ENCODE measurements at places on chromosomes 5 and 9.

DNA sequence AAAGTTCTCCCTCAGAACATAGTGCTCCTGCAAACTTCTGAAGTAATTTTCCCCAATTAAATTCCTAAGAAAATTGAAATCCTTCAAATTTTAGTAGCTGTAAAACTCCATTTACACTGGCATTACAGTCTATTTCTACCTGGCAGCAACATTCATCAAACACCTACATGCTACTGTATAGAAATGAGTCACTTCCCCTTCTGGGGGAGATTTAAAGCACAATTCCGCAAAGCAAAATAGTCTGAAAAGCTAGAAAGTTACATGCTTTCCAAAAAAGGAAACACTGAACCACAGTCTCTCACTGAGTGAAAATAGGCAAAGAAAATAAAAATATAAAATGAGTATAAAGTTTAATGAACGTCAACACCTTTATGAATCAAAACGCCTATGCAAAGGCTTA, 43.3 kb downstream of the MCTP1 start:
- no peak for DNase-seq

- no peak for DNase-seq
These were observed 23.3 kb downstream of the CSF2 start for GRCh38 chr5:132096904-132097303.

DNA sequence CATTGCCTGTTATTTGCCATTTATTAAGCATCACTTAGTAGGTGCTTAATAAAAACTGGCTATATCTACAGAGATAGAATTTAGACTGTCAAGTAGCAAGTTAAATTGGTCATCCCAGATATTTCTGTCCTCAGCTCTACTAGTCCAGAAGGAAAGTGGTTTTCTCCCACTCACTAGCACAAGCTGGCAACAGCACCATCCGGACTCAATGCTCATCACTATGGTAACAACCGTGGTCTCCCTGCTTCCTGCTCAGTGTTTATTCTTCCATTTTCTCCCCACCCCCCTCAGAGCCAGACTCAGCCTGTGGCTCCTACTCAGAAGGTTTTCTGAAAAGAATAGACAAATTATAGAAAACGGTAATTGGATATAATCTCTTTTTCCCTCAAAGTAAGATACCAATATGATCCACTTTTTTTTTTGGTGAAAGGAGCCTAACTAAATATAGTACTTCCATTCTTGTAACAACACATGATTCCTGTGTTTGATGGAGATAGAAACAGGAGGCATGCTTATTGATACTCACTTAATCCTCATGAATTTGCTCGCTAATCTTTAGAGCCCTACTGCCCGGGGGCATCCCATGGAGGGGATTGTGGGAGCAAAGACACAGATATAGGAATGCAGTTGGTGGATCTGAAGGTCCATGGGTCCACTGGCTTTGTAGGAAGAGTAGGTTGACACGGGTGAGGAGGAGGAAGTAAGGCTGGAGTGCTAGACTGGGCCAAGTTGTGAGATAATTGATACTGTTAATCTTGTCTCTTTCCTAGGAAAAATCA, 191.4 kb downstream of the MAN2A1 start:
- no peak for DNase-seq

- no peak for DNase-seq
These were observed 129.0 kb downstream of the GABBR2 start for GRCh38 chr9:98579700-98580099.

DNA sequence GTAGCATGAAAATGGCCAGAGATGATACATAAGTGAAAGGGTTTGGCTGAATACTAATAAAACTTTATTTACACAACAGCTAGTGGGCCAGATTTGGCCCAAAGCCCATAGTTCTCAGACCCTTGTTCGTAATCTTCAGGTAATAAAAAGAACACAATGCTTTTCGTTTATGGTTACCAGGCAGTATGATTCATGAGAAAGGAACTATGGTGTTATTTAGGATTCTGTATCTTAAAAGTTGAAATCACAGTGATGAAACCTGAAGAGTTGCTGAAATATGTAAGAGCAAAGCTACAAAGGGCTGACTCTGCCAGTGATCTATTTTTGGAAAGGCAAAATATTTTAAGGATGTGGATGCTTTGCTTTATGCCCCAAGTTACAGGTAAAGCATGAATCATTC, 192.7 kb downstream of the SMC2 start:
- DNase-seq = no peak

GRCh38 chr9:132732326-132733259, 62.3 kb downstream of the GTF3C4 start:
- no peak for DNase-seq

DNA sequence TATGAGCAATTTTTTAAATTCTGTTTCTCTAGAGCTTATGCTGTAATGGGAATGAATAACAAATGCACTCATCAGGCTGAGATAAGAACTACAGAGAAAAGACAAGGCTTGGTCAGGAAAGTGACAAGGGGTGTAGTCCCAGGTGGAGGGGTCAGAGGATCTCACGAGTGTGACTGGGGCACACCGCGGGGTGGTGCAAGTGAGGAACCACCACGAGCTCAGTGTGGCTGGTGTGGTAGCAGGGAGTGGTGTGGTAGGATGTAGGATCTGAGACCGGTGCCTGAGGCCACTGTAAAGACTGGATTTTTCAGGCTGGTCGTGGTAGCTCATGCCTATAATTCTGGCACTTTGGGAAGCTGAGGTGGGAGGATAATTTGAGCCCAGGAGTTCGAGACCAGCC, 9.0 kb downstream of the ANXA6 start:
- DNase-seq = no peak

- peak; percentile 37 for DNase-seq
These were observed 35.8 kb upstream of the SPARC start for GRCh38 chr5:151722546-151722945.

DNA sequence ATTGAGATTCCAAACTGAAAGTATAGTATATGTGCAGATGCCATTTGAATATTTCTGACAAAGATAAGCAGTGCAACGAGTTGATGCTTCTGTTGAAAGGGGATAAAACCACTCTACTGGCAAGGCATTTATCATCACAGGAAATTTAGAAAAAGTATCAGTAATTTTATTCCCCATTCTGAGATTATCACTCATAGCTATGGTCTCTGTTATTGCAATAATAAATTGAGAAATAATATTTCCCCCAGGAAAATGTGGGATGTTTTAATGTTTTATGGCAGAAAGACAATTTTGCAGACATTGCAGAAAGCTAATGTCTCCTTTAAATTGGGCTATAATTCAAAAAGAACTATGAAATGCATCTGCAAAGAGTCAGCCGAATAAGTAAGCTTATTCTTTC, 1612.7 kb upstream of the ACO1 start:
- no peak for DNase-seq

DNA sequence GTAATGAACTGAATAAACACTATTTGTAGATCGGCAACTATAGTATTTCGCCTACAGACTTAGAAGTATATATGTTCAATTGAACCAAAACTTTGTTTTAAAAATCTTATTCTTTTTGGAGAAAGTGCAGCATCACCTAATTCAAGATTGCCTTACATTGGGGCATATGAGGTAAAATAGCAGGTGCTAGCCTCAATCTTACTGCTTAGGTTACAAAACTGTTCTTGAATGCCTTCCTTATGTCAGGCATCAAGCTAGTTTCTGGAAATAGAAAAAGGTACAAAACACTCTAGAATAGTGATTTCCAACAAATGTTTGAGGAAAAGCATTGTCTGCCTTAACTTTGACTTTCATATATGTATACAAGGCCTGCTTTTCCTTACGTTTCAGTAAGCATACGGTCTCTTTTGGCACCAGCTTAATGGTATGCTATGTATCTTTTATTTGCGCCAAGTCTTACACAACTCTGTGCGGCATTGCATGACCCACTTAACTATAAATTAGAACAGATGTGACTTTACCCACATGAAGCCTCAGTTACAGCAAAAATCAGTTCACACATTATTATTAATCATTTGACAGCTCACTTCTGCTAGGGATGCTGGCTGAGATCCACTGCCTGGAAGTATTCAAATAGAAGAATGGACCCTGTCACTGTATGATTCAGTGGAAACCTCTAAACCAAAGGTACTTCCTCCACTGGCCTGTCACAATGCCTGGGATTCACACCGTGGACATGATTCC, 174.1 kb downstream of the PRELID2 start:
- no peak for DNase-seq

- no peak for DNase-seq
These were observed 375.9 kb downstream of the ARRDC3 start for GRCh38 chr5:91007251-91007650.

- no peak for DNase-seq
These were observed 39.1 kb downstream of the SHLD3 start for GRCh38 chr5:65663804-65664521.

- DNase-seq = no peak
These were observed 4.2 kb upstream of the SCGB3A1 start for GRCh38 chr5:180595381-180596114.

DNA sequence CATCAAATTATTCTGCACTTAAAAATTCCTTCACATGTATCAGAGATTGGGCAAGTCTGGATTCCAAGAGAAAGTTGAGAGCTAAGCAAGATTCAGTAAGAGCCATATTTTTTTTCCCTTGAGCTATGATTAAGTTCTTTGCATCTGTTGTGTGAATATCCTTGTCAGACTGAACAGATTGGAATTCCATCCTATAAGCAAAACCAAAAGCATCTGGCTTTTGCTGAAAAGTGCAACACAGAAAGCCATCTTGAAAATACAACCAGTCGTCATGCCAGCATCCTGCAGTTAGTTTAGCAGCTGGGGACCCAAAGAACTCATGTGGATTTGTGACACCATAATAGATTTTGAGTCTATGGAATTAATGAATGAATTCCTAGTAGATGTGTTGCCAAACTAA, 316.9 kb downstream of the MTRR start:
- DNase-seq = no peak

GRCh38 chr5:107100121-107100520, 570.6 kb downstream of the EFNA5 start:
- no peak for DNase-seq

DNA sequence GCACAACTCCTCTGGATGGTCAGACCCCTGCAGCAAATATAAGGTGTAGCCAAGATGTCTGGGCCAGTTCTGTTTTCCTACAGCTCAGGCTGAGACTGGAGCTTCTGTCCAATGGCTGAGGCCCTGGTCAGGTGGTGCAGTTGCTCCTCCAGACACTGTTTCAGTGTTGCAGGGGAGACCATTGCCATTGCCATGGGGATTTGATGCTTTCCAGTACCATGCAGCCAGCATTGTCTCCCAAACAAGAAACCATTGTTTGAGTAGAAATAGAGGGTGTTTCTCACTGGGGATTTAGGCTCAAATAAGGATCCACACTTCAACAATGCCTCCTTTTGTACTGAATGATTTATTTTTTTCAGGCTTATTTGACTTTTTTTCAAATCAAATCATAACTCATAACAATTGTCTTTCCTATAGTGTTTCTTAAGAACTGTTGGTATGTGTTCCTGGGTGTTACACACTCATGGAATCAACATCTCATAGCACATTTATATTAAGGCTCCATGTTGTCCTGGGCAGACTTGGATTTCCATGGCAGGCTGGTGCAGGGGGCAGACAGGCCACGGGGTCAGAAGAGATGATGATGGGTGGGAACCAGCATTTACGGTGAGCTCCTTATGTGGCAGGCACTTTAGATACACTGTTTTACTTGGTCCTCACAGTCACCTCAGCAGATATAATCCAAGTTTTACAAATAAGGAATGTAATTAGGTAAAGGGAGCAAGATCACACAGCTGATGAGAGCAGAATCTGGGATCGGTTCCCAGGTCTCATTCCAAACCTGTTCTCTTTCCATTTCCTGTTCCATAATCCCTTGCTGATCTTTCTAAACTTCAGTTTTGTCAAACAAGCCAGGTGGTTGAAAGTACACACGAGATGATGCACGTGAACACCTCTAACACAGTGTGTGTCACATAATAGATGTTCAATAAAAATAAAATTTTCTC, 95.9 kb upstream of the GNAQ start:
- no peak for DNase-seq

- DNase-seq = no peak
These were observed 4.5 kb upstream of the TMEM252 start for GRCh38 chr9:68545033-68545705.

DNA sequence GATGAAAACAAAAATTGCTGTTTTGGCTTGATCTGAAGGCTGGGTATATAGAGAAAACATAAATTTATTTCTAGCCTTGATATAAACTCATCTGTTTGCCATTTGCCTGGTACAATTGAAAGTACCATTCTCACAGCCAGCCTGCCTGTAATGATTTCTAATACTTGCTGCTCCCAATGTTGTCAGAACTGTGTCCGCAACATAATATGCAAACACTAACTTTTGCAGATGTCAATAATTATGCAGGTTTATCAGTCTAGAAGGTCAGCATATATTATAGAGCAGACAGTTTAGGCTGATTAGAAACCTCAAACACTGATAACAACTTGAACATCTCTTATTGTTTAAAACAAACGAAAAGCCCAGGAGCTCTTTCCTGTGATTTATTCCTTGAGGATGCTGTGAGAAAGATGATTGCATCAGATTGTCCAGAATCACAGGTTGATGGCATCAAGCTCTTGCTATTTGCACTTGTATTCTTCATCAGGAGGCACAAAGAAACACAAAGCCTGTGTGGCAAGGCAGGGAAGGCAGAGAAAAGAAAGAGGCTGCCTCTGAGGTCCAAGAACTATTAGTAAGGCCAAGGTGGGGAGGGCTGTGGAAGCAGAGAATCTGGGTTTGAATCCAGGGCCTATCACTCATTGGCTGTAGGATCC, 21.4 kb upstream of the HMHB1 start:
- DNase-seq = no peak

GRCh38 chr5:167530548-167530947, 760.9 kb upstream of the WWC1 start:
- DNase-seq = no peak

DNA sequence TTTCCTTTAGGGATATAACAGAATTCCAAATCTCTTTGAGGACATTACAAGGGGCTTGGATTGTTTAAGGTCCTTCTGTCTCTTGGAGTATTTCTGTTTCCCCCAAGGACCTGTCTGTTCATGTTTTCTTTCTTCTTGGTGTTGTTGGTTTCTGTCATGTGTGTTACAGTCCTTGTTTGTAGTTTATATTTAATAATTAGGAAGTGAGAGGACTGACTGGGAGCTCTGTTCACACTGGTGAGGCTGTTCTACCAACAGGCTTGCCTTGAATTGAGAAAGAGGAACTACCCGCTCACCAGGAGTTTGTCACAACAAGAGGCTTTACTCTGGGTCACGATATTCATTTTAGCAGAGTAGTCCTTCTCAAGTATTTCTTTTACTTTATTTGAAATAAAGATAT, 119.2 kb upstream of the SV2C start:
- peak; percentile 16 for DNase-seq

GRCh38 chr5:121967187-121967586, 5.4 kb downstream of the SRFBP1 start:
- peak; percentile 42 for DNase-seq

- DNase-seq = no peak
These were observed 492 bp upstream of the NEK6 start for GRCh38 chr9:124257070-124257843.

- no peak for DNase-seq
These were observed 144.4 kb downstream of the BNC2 start for GRCh38 chr9:16726029-16726428.

GRCh38 chr5:71587766-71588532, 809 bp downstream of the MCCC2 start:
- peak; percentile 44 for DNase-seq

DNA sequence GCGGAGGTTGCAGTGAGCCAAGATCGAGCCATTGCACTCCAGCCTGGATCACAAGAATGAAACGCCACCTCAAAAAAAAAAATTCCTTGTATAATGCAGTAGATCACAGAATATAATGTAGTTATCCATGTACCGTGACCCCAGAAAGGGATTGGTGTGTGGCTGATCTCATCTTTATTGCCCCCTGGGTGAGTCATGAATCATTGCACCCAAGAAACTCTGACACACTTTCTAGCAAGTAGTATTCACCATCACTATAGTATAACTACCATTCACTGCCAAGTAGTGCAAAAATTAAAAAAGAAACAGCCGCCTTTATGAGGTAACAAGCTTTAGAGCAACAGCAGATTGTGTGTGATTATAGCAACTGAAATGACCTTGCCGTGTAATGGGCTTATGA, 23.7 kb upstream of the ANKH start:
- DNase-seq = no peak

All from inflammatory macrophage treated with lipopolysaccharide for 1 hour (primary cell).